CD8-positive, alpha-beta memory T cell (primary cell): ENCODE measurements at places on chromosomes 2 and 18.

GRCh38 chr2:25250331-25251070, 82.1 kb upstream of the POMC start:
- DNase-seq = peak; percentile 6
- H3K36me3 ChIP-seq = peaks cover 27% of the 10 kb centered on the region
- H3K4me3 ChIP-seq = peak overlapping the region; percentile 14
- H3K4me1 ChIP-seq = peaks cover 17% of the 10 kb centered on the region
- H3K27me3 ChIP-seq = no peaks in the 10 kb centered on the region
- H3K27ac ChIP-seq = no peak overlapping the region

DNA sequence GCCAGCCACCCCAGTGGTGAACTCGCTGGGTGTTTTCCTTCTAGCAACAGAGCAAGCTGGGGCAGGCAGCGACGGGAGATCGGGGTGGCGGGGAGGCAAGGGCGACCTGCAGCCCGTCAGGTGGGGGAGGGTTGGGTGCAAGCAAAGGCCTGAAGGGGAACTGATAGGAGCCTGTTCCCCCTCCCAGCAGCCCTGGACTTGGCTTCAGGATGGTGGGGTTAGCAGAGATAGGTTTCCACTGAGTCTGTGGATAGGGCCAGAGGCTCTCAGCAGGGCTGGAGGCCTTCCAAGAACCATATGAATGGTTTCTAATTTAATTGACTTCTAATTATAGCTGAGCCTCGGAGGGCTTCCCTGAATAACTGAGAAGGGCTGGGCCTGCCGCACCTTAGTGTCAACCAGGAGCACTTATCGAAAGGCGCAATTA, 55.3 kb downstream of the EDAR start:
- H3K27me3 ChIP-seq = no peaks in the 10 kb centered on the region
- H3K36me3 ChIP-seq = no peaks in the 10 kb centered on the region
- no peak overlapping the region for H3K4me3 ChIP-seq
- H3K4me1 ChIP-seq = peaks cover 11% of the 10 kb centered on the region
- DNase-seq = no peak

GRCh38 chr18:40875101-40875615, 1079.9 kb upstream of the PIK3C3 start:
- no peak overlapping the region for H3K4me3 ChIP-seq
- no peaks in the 10 kb centered on the region for H3K27me3 ChIP-seq
- H3K36me3 ChIP-seq = no peaks in the 10 kb centered on the region
- H3K27ac ChIP-seq = no peak overlapping the region
- no peaks in the 10 kb centered on the region for H3K4me1 ChIP-seq

- no peak overlapping the region for H3K4me3 ChIP-seq
- H3K36me3 ChIP-seq = no peaks in the 10 kb centered on the region
- no peaks in the 10 kb centered on the region for H3K27me3 ChIP-seq
- DNase-seq = no peak
Observed at GRCh38 chr2:156864325-156864724, 393.2 kb upstream of the GALNT5 start.

GRCh38 chr2:191032588-191033429, 18.8 kb upstream of the STAT1 start:
- H3K4me3 ChIP-seq = no peak overlapping the region
- no peak overlapping the region for H3K27ac ChIP-seq
- no peaks in the 10 kb centered on the region for H3K27me3 ChIP-seq

DNA sequence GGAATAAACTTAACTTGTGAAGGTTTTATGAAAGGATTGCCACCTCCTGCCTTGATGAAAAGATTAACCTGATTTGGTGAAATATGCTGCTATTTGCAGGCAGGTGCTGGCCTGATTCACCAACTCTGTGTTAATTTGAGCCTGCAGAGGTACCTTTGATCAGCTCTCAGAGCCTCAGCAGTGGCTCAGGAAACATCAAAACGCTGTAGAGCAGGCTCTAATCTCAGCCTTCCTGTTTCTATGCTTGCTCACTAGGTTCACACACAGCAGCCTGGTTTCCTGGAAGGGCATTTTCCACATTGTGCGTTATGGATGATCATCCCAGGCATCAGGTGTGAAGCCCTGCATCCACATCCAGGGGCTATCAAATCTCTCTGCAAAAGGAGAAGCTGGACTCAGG, 16.9 kb downstream of the TGIF1 start:
- no peaks in the 10 kb centered on the region for H3K36me3 ChIP-seq
- DNase-seq = no peak
- no peaks in the 10 kb centered on the region for H3K27me3 ChIP-seq
- H3K4me3 ChIP-seq = no peak overlapping the region

DNA sequence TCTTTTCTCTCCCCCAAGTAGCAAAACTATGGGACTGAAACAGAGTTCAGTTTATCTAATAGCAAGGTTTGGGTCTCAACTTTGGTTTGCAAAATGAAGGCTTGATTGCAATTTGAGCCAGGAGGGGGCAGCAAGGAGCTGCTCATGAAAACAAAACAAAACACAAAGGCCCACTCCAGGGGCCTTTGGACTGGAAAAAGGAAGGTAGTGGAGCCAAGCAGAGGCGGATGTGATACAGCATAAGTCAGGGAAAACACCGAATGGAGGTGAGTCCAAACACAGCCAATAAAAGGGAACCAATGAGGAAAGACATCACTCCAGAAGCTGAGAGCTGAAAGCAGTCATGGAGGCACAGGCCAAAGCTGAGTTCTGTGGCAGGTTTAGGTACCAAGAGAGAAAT, 799.7 kb upstream of the ACVR2A start:
- H3K4me1 ChIP-seq = no peaks in the 10 kb centered on the region
- no peak overlapping the region for H3K4me3 ChIP-seq
- H3K27me3 ChIP-seq = no peaks in the 10 kb centered on the region
- DNase-seq = no peak
- H3K36me3 ChIP-seq = no peaks in the 10 kb centered on the region

DNA sequence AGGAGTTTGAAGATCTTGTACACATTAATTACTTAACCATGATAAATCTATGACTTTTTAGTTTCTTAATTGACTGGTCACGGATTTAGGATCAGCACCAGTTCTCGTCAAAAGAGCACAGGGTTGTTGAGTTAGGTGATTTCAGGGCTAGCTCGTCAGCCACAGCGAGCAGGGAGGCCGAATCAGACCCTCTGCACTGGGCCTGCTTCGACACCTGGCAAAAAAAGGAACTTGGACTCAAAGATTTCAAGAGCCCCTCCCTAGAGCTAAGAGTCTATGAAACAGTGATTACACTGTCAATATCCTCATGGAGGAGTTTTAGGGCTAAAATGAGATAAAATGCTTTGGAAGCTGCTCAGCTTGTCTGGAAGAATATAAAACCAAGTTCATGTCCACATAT, 4.6 kb upstream of the SERTAD2 start:
- no peak overlapping the region for H3K4me3 ChIP-seq
- H3K4me1 ChIP-seq = peaks cover 24% of the 10 kb centered on the region
- no peaks in the 10 kb centered on the region for H3K36me3 ChIP-seq
- DNase-seq = no peak
- no peak overlapping the region for H3K27ac ChIP-seq
- no peaks in the 10 kb centered on the region for H3K27me3 ChIP-seq
